Activated CD4-positive, alpha-beta T cell treated with anti-CD3 and anti-CD28 coated beads, Interleukin-2, amount 10 ng/mL, durations not matched to agents 24 days and 14 days (primary cell): ENCODE measurements at places on chromosomes 7 and 10. TPM values are rescaled to one million over a fixed set of nuclear protein-coding genes. Genes with fewer than 3 reads are reported as not detected.

GRCh38 chr10:104311184-104311720 is 27.0 kb downstream of the ITPRIP start:
- H3K27ac ChIP-seq = no peak overlapping the region
- no peak for DNase-seq
- H3K36me3 ChIP-seq = peaks cover 53% of the 10 kb centered on the region
- peaks cover 54% of the 10 kb centered on the region for H3K4me1 ChIP-seq
- H3K4me3 ChIP-seq = no peak overlapping the region

- no peak for DNase-seq
- peaks cover 12% of the 10 kb centered on the region for H3K36me3 ChIP-seq
- no peaks in the 10 kb centered on the region for H3K27me3 ChIP-seq
- no peak overlapping the region for H3K4me3 ChIP-seq
- H3K4me1 ChIP-seq = peaks cover 67% of the 10 kb centered on the region
- H3K27ac ChIP-seq = no peak overlapping the region
Observed at GRCh38 chr10:110531687-110532086, 34.0 kb downstream of the DUSP5 start.

DNA sequence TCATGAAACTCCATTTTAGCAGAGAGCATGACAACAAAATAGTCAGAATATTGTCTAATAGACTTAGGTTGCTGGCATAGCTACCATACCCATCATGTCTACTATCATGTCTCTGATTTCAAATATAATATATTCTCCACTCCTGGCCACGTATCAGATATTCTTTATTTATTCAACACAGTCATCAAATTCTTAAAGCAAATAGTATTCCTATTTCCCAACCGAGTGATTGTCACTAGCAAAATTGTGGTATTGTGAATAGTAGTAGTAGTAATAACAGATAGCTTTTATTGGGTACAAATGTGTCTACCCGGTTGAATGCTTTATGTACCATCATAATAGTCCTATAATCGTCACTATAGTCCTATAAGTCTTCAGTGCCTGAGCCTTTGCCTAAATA is 918.6 kb downstream of the KCNMA1 start:
- no peaks in the 10 kb centered on the region for H3K27me3 ChIP-seq
- H3K36me3 ChIP-seq = no peaks in the 10 kb centered on the region
- no peak overlapping the region for H3K4me3 ChIP-seq
- DNase-seq = no peak
- no peaks in the 10 kb centered on the region for H3K4me1 ChIP-seq
- H3K27ac ChIP-seq = no peak overlapping the region

EGR2 gene
- 178 and 201 TPM in 2 replicates for total RNA-seq

GRCh38 chr7:151552352-151553028 is 32.8 kb upstream of the RHEB start:
- peaks cover 3% of the 10 kb centered on the region for H3K27me3 ChIP-seq
- H3K27ac ChIP-seq = no peak overlapping the region
- H3K4me3 ChIP-seq = no peak overlapping the region
- no peaks in the 10 kb centered on the region for H3K36me3 ChIP-seq

TRIM50 gene
- not detected in 2 replicates for total RNA-seq

DNA sequence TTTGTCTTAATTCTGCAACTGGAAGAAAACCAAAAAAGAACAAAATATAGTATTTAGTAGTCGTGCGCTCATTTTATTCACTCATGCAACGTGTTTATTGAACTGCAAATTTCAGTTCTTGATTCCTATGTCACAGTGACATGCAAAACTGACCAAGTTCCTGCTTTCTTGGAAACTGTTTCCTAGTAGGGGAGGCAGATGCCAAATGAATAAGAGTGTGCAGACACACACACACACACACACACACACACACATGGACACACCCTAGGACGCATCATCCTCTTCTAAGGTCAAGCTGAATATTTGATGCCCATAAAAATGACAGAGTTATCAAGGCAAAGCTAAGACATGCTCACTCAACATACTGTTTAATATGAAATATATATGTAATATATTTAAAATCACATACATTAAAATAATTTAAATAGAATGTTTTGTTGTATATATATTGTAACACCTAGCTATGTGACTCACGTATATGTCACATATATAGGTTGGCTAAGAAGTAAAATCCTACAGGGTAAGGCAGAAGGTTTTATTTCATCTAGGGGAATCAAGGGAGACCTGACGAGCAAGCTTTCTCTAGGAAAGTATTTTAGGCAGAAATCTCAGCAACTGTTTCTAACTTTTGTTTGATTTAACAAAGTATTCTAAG is 79.6 kb downstream of the SVIL start:
- no peaks in the 10 kb centered on the region for H3K27me3 ChIP-seq
- H3K27ac ChIP-seq = peak overlapping the region; percentile 78
- H3K36me3 ChIP-seq = peaks cover 12% of the 10 kb centered on the region
- H3K4me1 ChIP-seq = peaks cover 19% of the 10 kb centered on the region
- no peak for DNase-seq

GRCh38 chr7:47074702-47075153 is 507.2 kb downstream of the TNS3 start:
- no peaks in the 10 kb centered on the region for H3K4me1 ChIP-seq
- DNase-seq = no peak

GRCh38 chr10:18261063-18261610 is 120.9 kb downstream of the CACNB2 start:
- no peaks in the 10 kb centered on the region for H3K4me1 ChIP-seq
- H3K27me3 ChIP-seq = no peaks in the 10 kb centered on the region
- no peak for DNase-seq
- no peak overlapping the region for H3K27ac ChIP-seq

CFAP43 gene
- not detected in 2 replicates for total RNA-seq

RHOBTB1 gene
- total RNA-seq = 0.69 TPM in 1 of 2 replicates, not detected in the other

DNA sequence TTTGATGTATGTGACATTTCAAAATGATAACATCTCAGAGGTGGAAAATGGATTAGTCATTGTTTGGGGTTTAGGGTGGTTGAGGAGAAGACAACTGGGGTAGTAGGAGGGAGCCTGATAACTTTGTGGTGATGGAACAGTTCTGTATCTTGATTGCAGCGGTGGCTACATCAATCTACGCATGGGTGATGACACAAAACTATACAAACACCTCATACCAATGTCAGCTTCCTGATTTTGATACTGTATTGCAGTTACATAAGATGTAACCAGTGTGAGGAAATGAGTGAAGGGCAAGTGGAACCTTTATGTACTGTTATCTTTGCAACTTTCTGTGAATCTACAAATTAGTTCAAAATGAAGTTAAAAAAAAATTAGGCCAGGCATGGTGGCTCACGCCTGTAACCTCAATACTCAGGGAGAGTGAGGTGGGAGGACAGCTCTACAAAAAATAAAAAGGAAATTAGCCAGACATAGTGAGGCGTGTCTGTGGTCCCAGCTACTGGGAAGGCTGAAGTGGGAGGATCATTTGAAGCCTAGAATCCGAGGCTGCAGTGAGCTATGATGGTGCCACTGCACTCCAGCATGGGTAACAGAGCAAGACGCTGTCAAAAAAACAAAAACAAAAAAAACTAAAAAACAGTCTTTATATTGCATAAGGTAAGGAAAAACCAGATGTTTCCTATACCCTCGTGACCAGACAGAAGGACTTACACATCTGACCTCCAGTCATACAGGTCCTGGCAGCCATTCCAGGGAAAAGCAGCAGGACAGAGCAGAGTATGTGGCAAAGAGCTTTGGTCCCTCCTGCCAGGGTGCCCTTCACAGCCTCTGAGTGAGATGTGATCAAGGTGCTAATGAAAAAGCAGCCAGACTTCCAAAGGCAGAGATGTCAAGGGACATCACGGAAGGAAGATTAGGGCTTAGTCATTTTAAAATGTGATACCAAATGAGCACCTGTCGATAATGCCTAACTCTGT is 50.8 kb downstream of the CYTH3 start:
- peak overlapping the region; percentile 9 for H3K4me3 ChIP-seq
- peak; percentile 67 for DNase-seq
- peaks cover 44% of the 10 kb centered on the region for H3K27me3 ChIP-seq
- H3K36me3 ChIP-seq = no peaks in the 10 kb centered on the region

DNA sequence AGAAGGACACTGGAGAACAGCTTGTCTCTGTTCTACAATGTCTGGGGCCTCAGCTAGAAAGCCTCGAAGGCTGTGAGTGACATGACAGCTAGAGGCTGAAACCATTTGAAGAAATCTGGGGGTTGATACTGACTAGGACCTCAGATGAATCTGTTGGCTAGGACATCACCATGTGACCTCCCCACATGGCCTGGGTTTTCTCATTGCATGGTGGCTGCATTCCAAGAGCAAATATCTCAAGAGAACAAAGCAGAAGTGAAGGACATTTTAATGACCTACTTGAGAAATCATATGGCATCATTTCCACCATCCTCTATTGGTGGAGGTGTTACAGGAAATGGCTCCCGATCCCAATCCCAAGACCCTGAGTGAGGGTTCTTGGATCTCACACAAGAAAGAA is 450.6 kb upstream of the AUTS2 start:
- H3K36me3 ChIP-seq = no peaks in the 10 kb centered on the region
- no peaks in the 10 kb centered on the region for H3K27me3 ChIP-seq
- DNase-seq = no peak

OR9A4 gene
- total RNA-seq = not detected in 2 replicates

DNA sequence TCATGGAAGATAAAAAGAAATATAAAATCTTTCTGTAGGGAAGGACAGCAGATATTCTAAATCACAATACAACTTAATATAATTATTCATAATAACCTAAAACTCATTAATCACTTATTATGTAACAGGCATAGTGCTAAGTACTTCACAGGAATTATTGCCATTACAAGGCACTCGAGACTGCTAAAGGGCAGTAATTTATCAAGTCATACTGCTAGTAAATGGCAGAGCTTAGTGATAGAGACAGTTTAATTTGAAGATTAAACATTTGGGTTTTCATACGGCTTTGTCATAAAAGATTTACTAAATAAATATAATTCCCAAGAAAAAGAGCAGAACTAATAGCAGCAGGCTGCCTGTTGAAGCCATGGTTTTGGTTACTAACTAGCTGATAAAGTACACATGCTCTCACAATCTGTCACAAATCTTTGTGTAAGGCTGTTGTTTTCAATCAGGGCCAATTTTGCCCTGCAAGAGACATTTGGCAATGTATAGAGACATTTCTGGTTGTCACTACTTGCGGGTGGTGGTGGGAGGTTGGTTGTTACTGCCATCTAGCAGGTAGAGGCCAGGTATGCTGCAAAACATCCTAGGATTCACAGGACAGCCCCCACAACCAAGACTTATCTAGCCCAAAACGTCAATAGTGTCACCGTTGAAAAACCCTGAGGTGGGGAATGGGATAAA is 233.3 kb upstream of the CACNA2D1 start:
- no peak for DNase-seq
- peaks cover 13% of the 10 kb centered on the region for H3K4me1 ChIP-seq
- no peak overlapping the region for H3K27ac ChIP-seq
- no peak overlapping the region for H3K4me3 ChIP-seq
- H3K27me3 ChIP-seq = no peaks in the 10 kb centered on the region
- no peaks in the 10 kb centered on the region for H3K36me3 ChIP-seq

GRCh38 chr7:95927756-95928155 is 155.4 kb downstream of the DYNC1I1 start:
- H3K4me1 ChIP-seq = no peaks in the 10 kb centered on the region
- no peaks in the 10 kb centered on the region for H3K36me3 ChIP-seq
- DNase-seq = no peak
- H3K27me3 ChIP-seq = peaks cover 6% of the 10 kb centered on the region
- no peak overlapping the region for H3K27ac ChIP-seq
- no peak overlapping the region for H3K4me3 ChIP-seq

- no peaks in the 10 kb centered on the region for H3K36me3 ChIP-seq
- DNase-seq = no peak
- no peak overlapping the region for H3K4me3 ChIP-seq
- no peaks in the 10 kb centered on the region for H3K4me1 ChIP-seq
Observed at GRCh38 chr7:96998333-96998732, 7.0 kb upstream of the DLX6 start.

PDZD7 gene
- total RNA-seq = 0.38 and 0.93 TPM in 2 replicates

- H3K27ac ChIP-seq = no peak overlapping the region
- no peak for DNase-seq
- no peak overlapping the region for H3K4me3 ChIP-seq
- no peaks in the 10 kb centered on the region for H3K36me3 ChIP-seq
Observed at GRCh38 chr7:22787951-22788350, 34.7 kb downstream of the TOMM7 start.

- peaks cover 7% of the 10 kb centered on the region for H3K27me3 ChIP-seq
- no peaks in the 10 kb centered on the region for H3K36me3 ChIP-seq
- no peak for DNase-seq
- no peak overlapping the region for H3K4me3 ChIP-seq
Observed at GRCh38 chr10:124308811-124309210, 109.9 kb downstream of the OAT start.

DNA sequence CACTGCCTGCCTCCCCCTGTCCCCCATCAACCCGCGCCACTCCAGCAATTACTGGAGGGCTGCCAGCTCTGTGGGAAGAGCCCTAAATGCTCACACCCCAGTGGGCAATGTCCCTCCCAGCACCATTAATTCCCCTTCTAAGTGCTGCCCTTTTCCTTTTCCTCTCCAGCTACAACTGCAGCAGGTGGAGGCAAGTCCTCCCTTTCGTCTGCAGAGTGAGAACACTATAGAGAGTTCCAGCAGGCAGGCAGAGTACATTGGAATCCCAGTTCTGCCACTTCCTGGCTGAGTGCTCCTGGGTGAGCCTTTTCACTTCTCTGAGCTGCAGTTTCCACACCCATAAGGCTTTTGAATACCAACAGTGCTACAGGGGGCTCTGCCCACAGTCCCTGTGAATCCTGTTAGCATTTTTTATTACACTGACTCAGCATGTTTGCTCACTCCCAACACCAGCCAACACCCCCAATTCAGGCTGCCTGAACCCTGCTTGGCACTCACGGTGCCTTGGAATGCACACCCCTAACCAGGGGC is 447.0 kb downstream of the GRID1 start:
- H3K4me3 ChIP-seq = no peak overlapping the region
- H3K4me1 ChIP-seq = no peaks in the 10 kb centered on the region
- H3K27ac ChIP-seq = no peak overlapping the region
- no peaks in the 10 kb centered on the region for H3K36me3 ChIP-seq

GRIFIN gene
- not detected in 2 replicates for total RNA-seq

NKX1-2 gene
- not detected in 2 replicates for total RNA-seq

RPEL1 gene
- not detected in 2 replicates for total RNA-seq

SFTPD gene
- total RNA-seq = not detected in 2 replicates

NPY gene
- total RNA-seq = not detected in 2 replicates

DNA sequence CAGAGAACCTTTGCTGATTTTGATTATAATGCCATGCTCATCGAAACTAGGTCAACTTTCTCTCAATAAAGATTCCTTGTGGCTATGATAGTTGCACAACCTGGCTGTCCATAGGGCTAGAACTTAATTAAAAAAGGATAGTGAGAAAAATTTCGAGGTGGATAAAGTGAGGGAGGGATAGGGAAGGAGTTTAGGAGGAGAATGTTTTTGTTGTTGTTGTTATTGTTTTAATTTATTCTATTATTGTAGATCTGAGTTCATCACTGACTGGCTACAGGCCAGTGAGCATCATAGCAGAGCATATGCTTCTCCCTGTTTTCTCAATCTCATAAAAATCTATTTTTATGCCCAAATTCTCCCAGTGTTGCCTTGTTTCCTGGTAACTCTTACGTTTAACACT is 688.7 kb upstream of the GRM3 start:
- H3K27ac ChIP-seq = no peak overlapping the region
- no peaks in the 10 kb centered on the region for H3K27me3 ChIP-seq
- no peaks in the 10 kb centered on the region for H3K4me1 ChIP-seq
- DNase-seq = no peak
- no peak overlapping the region for H3K4me3 ChIP-seq
